ENCODE measurements at places on chromosomes 13 and 19. TPM values are rescaled to one million over a fixed set of nuclear protein-coding genes. Genes with fewer than 3 reads are reported as not detected.
A peak's percentile ranks its signal among the peaks of the same experiment; 100 is the strongest.

DNA sequence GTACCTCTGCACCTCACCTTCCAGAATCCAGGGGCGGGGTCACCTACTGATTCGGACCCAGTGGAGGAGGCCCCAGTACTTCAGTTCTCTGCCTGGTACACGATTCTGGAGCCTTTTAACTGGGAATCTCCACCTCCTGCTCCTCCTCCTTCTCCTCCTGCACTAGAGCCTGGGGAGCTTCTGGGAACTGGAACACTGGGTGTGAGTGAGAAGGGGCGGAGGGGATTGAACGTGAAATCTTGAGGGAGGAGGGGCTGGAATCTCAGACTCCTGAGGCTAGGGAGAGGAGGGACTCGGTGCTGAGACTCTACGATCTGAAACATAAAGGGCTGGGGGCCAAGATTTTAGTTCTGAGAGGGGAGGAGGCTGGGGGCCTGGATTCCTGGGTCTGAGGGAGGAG lies at the start of gene KLK8:
KLK8 (minus strand) TSS at position 90 of the 400 bp plus-strand sequence. CDS start 437 bp downstream, outside the sequence.
- no peak for ATAC-seq

DNA sequence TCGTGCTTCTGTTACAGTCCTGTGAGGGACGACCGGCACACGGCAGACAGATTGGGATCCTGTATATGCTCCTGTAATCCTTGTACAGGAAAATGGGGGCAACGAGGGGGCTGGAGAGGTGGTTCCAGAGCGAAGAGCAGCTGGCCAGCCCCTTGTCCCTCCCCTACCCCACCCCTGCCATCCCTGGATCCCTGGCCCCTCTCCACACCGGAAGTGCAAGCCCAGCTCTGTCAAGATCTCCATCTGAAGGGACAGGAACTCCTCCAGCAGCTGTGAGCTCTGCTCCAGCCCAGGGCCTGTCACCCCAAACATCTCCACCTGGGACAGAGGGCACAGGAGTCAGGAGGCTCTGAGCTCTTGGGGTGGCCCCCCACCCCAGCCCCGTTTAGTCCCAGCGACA lies 5.5 kb upstream of the CCER2 start:
- no peak for ATAC-seq

The ZNF93 gene
- 2.6 TPM for total RNA-seq

DNA sequence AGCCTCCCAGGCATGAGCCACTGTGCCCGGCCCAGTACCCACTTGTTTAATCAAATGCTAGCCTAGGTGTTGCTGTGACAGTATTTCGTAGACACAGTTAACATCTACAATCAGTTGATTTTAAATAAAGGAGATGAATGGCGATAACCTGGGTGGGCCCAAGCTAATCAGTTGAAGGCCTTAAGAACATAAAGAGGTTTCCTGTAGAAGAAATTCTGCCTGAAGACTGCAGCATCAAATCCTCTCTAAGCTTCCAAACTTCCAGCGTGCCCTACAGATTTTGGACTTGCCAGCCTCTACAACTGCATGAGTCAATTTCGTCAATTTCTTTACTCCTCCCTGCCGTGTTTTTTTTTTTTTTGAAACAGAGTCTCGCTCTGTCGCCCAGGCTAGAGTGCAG lies 13.2 kb upstream of the SULT2A1 start:
- ATAC-seq: no peak

DNA sequence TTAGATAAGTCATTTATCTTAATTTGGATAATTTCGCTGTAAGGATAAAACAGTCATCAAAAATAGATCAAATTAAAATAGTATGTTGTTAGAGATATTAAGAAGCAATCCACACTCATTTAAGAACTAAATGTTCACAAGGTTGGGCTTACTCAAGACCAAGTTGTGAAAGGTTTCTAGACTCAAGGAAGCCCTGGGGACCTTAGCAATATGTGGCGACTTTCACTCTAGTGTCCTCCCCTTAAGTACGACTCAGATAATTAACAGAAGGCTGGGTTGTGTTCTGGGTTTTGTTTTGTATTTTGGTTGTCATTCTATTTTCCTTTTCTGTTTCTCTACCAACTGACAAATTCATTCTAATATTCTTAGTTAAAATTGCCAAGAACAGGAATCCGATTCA lies 1008.0 kb downstream of the PCDH9 start:
- no peak for ATAC-seq

The LILRA1 gene
- total RNA-seq: 0.85 TPM

The KLK12 gene
- total RNA-seq: 0.40 TPM

DNA sequence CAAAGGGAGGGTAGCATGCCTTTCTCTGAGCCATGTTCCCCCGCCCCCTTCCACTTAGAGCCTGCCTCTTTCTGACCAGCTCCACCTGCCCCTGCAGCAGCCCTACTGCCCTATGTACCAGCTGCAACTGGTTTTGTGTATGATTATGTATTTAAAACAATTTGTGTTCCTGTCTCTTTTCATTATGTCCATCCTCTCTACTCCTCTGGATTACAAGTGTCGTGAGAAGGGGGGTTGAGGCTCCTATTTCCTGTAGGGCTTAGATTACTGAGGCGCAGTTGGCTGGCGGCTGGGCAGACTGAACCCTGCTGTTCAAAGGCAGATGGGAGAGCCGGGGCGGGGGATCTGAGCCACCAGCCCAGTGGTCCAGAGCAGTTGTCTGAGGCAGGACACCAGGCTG lies 213.3 kb downstream of the KCNRG start:
- ATAC-seq: no peak

GRCh38 chr13:73722120-73722519 lies 412.1 kb downstream of the KLF12 start:
- ATAC-seq: no peak

The TMEM86B gene
- 3.8 TPM for total RNA-seq

DNA sequence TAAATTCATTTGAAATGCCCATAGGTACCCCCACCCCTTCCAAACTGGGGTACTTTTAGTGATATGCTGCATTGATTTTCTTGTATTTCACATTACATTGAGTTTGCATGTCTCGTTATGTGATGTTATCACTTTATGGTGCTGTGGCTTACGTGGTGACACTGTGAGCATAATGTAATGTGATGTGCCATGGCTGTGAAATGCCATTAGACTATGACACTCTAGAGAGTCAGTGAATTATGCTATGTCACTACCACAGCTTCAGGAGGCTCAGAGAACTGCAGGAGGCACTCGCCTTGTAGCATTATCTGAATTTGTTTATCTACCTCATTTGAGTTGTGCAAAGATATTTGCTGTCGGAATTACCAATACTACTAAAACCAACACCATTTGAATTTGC lies 590.1 kb upstream of the SLC10A2 start:
- ATAC-seq: no peak

The PPM1N gene
- 3.2 TPM for total RNA-seq

DNA sequence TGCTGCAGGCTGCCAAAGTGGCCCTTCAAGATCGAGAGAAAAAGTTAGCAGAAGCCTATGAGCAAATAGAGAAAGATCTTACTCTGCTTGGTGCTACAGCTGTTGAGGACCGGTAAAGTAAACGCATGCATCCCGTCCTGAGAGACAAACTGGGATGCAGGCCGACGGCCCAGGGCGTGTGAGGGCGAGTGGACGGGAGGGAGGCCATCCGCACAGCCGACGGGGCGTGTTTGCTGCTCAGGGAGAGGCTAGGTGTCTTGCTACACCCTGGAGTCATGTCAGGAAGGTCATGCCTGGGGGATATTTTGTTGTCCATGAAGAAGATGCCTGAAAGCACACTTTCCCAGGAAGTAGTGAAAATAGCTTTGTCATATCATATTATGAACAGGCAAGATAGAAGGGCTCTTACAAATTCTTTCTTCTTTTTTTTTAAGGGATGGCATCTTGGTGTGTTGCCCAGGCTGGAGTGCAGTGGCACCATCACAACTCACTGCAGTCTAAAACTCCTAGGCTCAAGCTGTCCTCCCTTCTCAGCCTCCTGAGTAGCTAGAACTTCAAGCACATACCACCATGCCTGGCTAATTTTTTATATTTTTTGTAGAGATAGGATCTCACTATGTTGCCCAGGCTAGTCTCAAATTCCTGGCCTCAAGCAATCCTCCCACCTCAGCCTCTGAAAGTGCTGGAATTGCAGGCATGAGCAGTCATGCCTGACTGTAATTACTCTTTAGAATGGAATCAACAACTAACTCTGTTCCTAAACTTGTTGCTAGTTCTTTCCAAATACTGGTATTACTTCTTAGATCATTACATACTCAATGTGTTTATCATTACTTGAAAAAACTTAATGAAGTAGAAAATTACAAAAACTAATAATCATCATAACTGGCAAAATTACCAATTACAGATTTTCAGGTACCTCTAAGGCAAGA lies 117.6 kb upstream of the MCF2L start:
- no peak for ATAC-seq

The MUC16 gene
- total RNA-seq: under 0.01 TPM

GRCh38 chr13:44322928-44323327 lies 50.7 kb upstream of the SERP2 start:
- no peak for ATAC-seq

GRCh38 chr13:42654722-42655121 lies 80.8 kb downstream of the TNFSF11 start:
- ATAC-seq: no peak

- no peak for ATAC-seq
These were observed 5.6 kb downstream of the LMNB2 start for GRCh38 chr19:2451138-2451537.

DNA sequence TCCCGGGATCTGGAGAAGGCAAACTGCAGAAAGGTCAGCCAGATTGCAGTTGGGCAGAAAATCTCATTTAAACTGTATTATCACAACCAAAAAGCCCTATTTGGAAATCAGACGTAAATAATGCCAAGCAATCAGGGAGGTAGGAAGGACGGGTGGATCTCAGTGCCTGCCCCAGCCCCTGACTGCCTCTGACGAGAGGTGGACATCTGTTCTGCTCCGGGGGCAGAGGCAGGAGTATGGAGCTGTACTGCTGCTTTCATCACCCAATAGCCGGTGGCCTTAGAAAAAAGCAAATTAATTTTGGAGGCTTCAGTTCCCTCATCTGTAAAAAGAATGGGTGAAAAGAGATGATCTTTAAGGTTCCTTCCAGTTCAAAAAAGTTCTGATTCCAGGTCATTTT lies 43.6 kb upstream of the WASF3 start:
- no peak for ATAC-seq

DNA sequence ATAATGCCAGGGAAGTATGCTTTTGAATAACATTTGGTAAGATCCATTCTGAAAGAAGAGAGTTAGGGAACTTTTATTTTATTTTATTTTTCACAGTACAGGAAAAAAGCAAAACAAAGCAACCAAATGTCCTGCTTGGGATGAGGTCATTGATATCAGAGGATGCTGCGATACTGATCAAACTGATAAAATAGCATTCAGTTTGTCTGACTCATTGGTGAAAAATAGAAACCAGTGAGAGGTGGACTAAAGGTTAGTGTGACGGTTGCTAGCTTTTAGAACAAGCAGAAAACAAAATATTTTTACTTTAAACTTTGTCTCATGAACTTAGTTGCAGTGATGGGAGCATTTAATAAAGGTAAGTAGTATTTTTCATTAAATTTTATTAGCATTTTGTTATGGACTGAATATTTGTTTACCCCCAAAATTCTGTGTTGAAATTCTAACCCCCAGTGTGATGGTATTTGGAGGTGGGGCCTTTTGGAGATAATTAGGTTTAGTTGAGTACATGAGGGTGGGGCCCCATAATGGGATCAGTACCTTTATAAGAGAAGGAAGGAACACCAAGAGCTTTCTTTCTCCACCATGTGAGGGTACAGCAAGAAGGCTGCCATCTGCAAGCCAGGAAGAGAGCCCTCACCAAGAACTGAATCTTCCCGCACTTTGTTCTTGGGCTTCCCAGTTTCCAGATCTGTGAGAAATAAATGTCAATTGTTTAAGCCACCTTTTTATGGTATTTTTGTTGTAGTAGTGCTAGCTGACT lies 37.3 kb downstream of the ITGBL1 start:
- ATAC-seq: no peak

- ATAC-seq: no peak
These were observed 575.1 kb downstream of the SLITRK5 start for GRCh38 chr13:88246239-88246638.

DNA sequence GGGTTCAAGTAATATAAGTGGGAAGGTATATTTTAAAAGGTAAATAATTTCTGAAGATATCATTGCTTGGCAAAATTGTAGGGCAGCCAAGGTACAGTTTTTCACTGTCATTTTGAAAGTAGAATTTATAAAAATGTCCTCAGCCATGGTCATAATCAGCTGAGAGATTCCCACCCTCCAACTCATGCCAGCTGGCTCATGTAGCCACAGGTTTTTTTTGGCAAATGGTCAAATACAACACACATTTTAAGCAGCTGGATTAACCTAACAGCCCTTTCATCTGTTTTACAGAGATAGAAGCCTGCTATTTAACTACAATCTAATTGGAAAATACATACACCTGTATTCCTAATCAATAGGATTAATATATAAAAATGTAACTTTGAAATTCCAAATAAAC lies 619.2 kb upstream of the SGCG start:
- no peak for ATAC-seq

GRCh38 chr19:1235625-1236538 lies 1.9 kb downstream of the CBARP start:
- ATAC-seq: no peak

GRCh38 chr19:43524922-43525835 lies 1.8 kb downstream of the ETHE1 start:
- ATAC-seq: peak; percentile 54

- ATAC-seq: no peak
These were observed 20.8 kb upstream of the ZNF181 start for GRCh38 chr19:34713262-34713637.

DNA sequence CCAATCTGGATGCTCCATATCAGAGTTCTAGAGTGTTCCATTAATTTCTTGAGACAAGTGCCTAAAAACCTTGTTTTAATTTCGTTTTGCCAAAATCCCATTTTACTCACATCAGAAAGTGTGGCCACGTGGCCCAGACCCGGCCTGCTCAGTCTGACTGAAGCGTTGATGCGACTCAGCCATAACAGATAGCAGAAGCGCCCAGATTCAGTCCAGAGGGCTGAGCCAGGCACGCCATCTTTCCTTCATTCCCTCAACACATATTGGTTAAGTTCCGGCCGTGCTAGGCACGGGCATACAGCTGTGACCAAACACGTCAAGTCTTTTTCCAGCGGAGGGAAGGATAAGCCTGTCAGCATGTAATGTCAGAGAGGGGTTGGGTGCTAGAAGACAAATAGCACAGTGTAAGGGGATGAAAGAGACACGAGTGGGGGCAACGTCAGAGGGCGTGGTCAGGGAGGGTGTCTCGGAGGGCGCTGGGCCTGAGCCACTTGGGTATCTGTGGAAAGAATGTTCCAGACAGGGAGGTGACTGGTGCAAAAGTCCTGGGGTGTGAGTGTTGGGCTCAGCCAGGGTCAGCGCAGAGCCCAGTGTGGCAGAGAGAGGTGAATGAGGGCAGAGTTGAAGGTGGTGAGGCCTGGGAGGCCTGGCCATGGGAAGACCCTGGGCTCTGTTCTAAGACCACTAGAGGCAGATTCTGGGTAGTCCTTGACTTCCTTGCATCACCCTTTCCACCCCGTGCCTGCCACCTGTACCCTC lies 3.1 kb downstream of the F10 start:
- no peak for ATAC-seq

GRCh38 chr19:3319643-3320353 lies 46.6 kb upstream of the NFIC start:
- no peak for ATAC-seq

GRCh38 chr13:113791761-113792160 lies 32.7 kb downstream of the TMEM255B start:
- no peak for ATAC-seq
